NCI-H2227 treated with DMSO at 0.1 percent for 48 hours (cell line): ENCODE measurements at places on chromosomes 12 and 14.

- no peak for DNase-seq
Measured at GRCh38 chr14:69886453-69887242, 7.4 kb downstream of the SMOC1 start.

GRCh38 chr14:52724360-52724644, 5.7 kb upstream of the STYX start:
- no peak for DNase-seq

- DNase-seq, result no peak
Measured at GRCh38 chr14:102020058-102020971, 55.9 kb downstream of the DYNC1H1 start.

DNA sequence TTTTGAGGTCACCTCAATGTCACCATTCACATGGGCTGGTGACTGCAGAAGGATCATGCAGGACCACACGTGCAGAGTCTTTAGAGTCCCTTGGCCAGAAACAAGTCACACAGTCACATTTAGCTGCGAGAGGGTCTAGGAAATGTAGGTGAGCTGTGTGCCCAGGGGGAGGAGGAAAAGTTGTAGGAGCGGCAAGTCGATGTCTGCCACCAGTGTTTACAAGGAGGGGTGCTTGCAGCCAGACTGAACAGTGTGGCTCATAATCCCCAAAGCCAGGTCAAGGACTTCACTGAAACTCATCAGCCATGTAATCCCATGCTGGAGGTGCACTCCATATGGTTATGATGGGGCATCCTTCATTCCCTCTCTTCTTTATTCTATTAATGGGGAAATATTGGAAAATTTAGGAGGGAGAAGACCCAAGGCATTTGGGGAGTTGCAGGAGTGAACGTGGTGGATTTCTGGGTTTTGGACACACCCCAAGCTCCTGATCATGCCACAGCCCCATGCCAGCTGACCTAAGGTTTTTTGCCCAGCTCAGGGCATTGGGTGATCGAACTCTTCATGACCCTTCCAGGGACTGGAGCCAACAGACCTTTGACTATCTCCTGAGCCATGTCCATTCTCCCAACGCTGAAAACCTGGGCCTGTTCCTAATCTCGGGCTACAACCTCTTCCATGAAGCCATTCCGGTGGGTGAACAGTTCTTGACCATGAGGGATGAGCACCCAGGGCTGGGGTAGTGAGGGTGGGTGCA, 7.2 kb downstream of the DAO start:
- DNase-seq, result no peak

- DNase-seq, result no peak
Measured at GRCh38 chr12:87317302-87317701, 711.9 kb downstream of the C12orf50 start.

DNA sequence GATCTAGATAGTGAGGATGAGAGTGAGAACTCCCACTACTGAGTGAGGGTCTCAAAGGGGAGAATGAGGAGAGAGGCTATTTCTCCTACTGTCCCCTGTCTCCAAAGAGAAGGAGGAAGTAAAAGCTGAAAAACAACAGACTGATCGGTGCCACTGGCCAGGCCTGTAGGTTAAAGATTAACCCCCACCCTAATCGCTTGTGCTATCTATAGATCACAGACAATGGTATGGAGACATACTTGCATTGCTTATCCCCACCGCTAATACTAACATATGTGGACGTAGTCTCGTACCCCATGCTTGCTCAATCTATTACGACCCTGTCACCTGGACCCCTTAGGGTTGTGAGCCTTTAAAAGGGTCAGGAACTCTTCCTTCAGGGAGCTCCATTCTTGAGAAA, 777.9 kb upstream of the TMEM132C start:
- no peak for DNase-seq

DNA sequence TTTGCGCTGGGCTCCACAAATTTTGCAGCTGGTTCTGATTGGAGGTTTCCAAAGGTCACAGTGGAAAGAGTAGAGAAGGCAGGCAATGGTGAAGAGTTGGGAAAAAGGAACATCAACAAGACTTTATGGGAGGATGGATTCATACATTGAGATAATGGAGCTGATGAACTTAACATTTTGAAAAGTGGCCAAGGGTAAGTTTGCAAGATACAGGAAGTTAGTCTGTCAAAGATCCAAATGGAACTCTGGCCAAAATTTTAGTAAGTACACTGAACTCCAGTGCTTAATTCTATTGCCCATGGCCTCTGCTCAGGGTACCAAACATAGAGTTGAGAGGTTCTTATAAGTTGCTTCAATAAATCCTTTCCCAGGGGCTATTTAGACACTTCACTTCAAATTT, 15.6 kb downstream of the CCER1 start:
- DNase-seq, result no peak

- DNase-seq, result no peak
Measured at GRCh38 chr14:101186544-101186943, 283.0 kb upstream of the RTL1 start.

- no peak for DNase-seq
Measured at GRCh38 chr12:65533177-65533883, 254.8 kb downstream of the MSRB3 start.

DNA sequence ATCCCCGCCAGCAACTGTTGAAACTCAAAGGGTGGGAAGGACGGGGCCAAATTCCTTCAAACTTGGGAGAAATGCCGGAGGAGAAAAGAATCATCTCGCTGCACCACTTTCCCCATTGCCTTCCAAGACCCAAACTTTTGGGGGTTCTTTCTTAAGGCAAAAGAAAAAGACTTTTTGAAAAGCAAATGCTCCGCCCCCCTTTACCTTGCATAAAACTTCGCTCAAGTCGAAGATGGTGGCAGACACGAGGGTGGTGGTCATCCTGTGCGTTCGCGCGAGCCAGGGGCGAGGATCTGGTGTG, 239 bp downstream of the ZFP36L1 start:
- DNase-seq, result no peak

- no peak for DNase-seq
Measured at GRCh38 chr14:100341301-100342031, 18.3 kb downstream of the SLC25A47 start.

GRCh38 chr14:35196571-35196970, 74.2 kb downstream of the PRORP start:
- no peak for DNase-seq

GRCh38 chr14:64649383-64649998, 54.7 kb upstream of the PLEKHG3 start:
- no peak for DNase-seq
